Caudate nucleus (tissue), 63 donors: ENCODE measurements at places on chromosomes 5 and 9.

DNA sequence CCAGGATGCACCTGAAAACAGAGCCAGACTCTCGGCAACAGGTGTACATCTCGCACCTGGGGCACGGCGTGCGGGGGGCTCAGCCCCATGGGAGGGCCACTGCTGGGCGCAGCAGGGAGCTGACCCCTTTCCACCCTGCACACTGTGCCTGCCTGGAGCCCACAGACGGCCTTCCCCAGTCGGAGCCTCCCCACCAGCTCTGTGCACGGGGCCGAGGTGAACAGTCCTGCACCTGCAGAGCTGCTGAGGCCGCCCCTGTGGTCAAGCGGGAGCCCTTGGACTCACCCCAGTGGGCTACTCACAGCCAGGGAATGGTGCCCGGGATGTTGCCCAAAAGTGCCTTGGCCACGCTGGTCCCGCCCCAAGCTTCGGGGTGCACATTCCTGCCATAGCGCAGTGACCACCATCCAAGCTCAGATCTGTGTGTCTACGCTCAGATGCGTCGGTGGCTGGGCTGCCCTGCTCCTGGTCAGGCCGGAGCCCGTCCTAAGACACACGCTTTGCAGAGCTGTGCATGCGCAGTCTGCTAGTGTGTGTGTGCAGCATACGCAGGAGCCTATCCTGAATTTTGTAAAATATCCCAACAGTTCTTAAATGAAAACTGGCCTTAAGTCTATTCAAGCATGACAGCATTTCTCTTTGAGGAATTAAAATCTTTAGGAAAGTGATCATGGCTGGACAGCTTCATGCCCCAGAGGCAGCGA, 8.4 kb upstream of the EXOC3 start:
- no peak for DNase-seq

DNA sequence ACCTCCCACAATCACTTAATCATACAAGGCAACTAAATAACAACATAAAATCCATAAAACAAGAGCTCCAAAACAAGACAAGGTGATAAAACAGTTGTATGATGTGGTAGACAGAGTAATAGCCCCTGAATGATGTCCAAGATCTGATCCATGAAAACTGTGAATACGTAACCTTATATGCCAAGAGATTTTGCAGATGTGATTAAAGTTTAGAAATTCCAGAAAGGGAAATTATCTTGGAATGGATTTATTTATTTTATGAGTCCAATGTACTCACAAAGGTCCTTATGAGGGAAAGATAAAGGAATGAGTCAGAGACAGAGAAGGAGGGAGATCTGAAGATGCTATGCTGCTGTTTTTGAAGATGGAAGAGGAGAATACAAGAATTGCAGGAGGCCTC, 1775.7 kb upstream of the C9orf72 start:
- no peak for DNase-seq

DNA sequence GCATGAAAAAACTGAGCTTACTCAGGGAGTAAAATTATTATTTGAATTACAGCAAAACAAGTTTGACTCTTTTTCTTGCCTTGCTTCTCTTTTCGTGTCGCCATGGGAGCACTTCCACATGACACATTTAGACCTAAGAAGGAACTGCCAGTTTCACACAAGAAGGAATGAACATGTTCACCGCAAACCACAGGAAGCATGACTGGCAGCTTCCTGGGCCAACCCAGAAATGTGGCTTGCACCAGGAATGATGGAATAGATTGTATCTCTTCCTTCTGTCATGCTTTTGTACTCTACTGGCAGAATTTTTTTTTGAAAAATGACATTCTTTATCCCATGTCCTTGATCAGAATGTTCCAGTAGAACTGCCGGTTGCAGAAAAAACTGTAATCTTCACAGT, 32.9 kb upstream of the MAN2A1 start:
- no peak for DNase-seq

- DNase-seq: no peak
These were observed 23.5 kb downstream of the INSYN2B start for GRCh38 chr5:169956756-169957155.

DNA sequence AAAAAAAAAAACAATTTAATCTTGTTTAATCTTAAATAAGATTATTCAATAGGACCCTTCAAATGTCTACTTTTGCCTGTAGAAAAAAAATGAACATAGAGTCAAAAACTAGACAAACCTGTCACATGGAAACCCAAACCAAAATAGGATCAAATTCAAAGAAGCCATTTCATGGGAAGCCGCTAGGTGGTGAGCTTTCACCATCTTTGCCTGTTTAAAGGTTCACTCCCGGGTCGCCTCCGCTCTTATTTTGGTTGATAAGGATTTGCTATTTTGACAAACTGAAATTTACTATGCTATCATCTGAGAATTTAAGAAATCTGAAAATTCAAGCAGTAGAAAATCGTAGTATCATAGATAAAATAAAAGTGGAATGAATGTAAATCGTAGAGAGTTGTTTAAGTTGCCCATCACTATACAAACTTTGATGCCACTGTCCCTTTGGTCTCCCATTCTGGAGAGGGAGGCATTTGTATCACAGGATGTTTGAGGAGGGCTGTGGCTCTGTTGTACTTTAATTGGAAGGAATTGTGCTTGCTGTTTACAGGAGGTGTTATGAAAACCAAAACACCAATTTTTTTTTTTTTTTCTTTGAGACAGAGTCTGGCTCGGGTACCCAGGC, 43.5 kb upstream of the DNAH5 start:
- DNase-seq: peak; percentile 10

DNA sequence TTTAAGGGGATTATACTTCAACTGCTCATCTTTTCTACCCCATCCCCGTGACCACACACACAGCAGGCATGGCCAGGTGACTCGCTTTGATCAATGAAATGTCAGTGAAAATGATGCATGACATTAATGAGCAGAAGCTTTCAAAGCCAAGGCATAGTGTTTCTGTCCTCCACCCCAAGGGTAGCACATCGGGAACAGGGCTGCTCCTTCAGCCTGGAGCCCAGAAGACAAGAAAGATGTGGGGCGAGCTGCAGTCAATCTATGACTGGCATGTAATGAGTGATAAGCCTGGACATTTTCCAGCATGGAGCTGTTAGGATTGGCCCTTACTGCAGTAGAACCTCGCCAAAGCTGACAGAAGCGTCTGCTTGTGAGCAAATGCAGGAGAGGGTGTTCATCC, 122.6 kb upstream of the IRX2 start:
- DNase-seq: no peak

GRCh38 chr9:136997371-136997770, 1.0 kb upstream of the CLIC3 start:
- no peak for DNase-seq

GRCh38 chr5:91059409-91059808, 323.7 kb downstream of the ARRDC3 start:
- DNase-seq: no peak

DNA sequence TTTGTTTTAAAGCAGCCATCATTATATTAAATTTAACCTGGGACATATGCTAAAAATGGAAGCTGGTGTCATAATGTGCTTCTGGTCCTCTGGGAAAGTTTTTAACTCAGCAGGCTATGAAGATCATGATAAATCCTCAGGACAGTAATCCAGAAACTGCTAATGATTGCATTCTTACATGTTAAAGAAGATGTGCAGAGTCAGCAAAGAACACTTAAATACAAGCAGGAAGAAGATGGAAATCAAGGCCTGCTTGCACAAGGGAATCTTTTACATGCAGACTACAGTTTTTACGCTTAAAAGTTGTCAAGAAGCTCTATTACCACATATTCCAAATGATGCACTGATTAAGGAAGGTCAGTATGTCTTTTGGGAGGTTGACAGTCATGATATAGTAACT, 246.0 kb upstream of the PTPRD start:
- no peak for DNase-seq

- DNase-seq: no peak
These were observed 7.4 kb downstream of the EBF1 start for GRCh38 chr5:159092332-159092687.

DNA sequence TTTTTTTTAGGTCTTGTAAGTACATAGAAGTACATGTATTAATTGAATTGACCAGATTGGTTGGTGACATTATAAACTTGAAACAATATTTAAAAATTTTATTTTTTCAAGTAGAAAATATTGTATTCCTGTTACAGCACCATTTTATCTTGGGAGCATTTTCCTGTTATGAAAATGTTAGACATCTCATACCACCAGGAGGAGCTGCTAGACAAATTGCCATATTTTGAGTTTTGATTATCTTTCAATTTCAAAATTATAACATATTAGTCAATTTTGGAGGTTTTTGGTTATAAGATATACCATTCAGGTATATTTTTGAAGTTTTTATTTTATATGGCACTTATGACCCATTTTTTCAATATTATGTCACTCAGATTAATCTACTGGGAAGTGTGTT, 84.4 kb downstream of the CNTLN start:
- no peak for DNase-seq

DNA sequence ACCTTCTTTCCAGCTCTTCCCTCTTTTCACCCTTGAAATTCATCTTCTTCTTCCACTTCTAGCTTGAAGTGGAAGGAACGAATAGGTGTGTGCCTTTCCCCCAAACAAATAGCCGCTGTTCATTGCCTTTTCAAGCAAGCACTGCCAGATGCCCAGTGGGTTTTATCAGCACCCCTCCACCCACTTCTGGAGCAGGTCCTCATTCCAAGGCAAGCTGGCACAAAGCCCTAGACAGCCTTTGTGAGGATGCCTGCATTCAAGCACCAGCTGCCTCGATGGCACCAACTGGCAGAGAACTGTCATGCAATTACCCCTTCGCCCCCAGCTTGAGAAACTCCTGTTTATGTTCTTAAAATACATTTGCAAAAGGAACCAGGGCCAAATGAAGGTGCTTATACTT, 36.5 kb downstream of the SERINC5 start:
- DNase-seq: no peak

- DNase-seq: no peak
These were observed 130.8 kb upstream of the FAM120A start for GRCh38 chr9:93320591-93321219.

DNA sequence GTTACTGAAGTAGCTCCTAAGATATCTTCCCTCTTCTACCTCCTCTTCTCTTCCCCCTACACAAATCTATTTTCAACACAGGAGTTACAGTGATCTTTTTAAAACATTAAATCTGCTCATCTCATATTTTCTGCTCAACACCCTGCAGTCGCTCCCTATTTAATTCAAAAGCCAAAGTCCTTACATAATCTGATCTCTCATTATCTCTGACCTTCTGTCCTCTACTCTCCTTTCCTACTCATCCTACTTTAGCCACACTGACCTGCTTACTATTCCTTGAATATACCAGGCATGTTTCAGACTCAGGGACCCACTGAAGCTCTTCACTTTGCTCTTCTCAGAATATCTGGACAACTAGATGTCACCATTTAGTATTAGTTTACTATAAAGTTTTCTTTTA, 87.9 kb downstream of the YTHDC2 start:
- DNase-seq: no peak

DNA sequence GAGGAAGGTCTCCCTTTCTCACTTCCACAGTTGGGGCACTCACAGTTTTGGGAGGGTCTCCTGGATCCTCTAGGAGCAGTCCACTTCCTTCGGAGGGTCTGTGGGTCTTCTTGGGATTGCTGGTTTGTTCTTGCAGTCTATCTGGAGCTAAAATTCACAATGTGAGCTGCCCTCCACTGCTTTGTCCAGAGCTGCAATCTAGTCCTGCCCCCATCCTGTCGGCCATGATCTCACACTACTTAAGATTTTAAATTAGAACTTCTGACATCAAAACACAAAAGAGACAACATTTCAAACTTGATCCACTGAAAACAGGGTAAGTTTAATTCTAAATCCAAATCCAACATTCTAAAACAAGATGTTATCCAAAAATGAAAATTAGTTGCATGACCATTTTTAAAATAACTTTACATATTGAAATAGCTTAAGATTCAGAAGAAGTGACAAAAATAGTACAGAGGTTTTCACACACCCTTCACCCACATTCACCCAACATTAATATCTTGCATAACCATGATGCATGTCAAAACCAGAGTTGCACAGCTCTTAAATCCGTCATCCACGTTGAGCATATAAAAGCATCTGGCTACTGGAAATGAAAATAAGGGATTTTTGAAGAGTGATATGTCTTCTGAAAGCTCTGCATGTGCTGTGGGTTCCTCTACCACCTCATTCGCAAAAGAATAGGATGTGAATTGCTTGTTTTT, 113.7 kb upstream of the EPB41L4A start:
- DNase-seq: no peak

GRCh38 chr9:111163716-111164389, 125.6 kb upstream of the LPAR1 start:
- DNase-seq: no peak

- no peak for DNase-seq
These were observed 18.5 kb downstream of the MATR3 start for GRCh38 chr5:139312075-139312474.

GRCh38 chr5:34656700-34657273, 659 bp downstream of the RAI14 start:
- peak; percentile 24 for DNase-seq

DNA sequence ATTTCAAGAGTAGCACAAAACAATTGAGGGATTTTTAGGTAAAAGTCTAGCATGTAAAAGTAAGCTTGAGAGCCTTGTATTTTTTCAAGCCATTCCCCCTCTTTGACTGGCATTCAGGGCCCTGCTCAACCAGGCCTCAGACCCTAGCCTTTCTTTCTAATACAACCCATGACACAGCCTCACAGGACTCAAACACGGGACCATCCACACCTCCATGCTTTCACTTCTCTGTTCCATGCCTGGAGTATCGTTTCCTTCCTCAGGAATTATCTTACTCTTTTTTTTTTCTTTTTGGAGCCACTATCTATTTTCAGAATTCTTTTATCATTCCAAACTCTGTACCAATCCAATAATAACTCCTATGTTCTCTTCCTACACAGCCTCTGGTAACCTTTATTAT, 560.2 kb upstream of the CLINT1 start:
- DNase-seq: no peak

- no peak for DNase-seq
These were observed 41.5 kb downstream of the MEGF10 start for GRCh38 chr5:127331890-127332649.

- DNase-seq: no peak
These were observed 3.6 kb downstream of the PSMB7 start for GRCh38 chr9:124411514-124412227.

GRCh38 chr9:107388890-107389289, 100.7 kb downstream of the KLF4 start:
- DNase-seq: no peak

- no peak for DNase-seq
These were observed 370.8 kb downstream of the GADD45G start for GRCh38 chr9:89975630-89976029.

DNA sequence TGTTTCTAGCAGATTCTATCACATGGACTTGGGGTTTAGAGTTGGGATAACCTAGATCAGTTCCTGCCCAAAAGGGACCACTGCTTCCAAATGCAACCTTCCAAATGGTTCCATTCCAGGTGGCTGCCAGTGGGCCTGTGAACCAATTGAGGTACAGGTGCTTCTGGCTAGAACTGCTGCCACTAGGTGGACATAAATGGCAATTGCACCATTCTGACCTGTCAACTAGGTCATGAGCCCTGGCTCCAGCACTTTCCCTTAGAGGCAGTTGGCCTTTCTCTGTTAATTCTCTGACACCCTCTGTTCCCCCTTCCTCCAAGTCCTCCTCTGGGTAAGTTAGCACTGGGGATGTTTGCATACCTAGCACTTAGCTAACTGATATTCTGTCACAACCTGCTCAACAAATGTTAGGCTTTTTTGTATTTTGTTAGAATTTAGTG, 16.6 kb upstream of the HEMGN start:
- DNase-seq: peak; percentile 10
